T-helper 17 cell (primary cell): ENCODE measurements at places on chromosomes 12 and 14. TPM values are rescaled to one million over a fixed set of nuclear protein-coding genes. Genes with fewer than 3 reads are reported as not detected.

NIN gene
- 71.6 TPM for total RNA-seq

EGLN3 gene
- total RNA-seq = 16.9 TPM

ARL1 gene
- total RNA-seq = 22.5 TPM

POLE gene
- 54.7 TPM for total RNA-seq

CABP1 gene
- not detected for total RNA-seq

FAM90A1 gene
- not detected for total RNA-seq

PLBD1 gene
- 5.1 TPM for total RNA-seq

DNA sequence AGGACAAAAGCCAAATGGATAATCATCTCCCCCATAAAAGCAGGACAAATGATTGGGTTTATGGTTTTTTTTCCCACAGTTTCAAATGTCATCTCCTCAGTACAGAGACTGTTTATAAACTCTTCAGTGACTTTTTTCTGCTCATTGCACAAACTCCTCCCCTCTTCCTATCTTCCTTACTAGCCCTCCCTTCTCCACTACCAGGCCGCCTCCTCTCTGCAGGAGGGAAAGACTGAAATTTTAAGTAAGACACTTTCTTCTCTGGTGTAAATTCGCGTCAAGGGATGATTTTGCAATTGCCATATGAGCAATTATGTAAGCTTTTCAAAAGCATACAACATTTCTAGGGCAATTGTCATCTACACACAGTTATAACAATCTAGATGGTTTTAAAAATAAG, 37.0 kb downstream of the BTG1 start:
- peak overlapping the region; percentile 87 for H3K27ac ChIP-seq
- DNase-seq = no peak

DNA sequence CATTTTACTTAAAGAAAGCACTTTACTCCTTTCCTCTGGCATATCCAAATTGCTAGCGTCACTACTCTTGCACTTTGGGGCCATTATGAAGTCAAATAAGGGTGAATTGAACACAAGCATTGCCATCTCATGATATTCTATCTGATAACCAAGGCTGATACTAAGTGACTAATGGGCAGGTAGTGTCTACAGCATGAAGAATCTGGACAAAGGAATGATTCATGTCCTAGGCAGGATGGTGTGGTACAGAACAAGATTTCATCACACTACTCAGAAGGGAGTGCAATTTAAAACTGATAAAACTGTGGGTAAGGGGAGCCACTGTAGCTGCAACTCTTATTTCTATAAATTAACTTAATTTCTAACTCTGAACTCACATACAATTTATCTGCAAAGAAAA, 7.7 kb upstream of the SLC6A15 start:
- no peak overlapping the region for H3K27ac ChIP-seq
- no peak for DNase-seq
- no peak overlapping the region for H3K4me3 ChIP-seq
- no peaks in the 10 kb centered on the region for H3K4me1 ChIP-seq

DNA sequence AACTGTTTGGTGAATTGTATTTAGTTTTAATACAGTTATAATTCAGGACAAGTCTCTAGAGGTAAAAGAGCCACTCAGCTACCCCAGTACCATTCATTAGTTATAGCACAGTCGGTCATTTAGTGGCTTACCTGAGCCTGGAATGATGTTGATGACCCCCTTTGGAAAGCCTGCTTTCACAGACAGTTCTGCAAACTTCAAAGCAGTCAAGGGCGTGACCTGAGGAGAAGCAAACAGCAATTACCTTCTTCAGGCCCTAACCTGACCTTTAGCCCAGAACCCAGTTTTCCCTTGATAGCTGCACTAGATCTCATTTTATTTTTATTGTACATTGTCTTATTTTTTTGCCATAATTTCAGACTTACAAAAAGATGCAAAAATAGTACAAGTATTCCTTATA, 43.8 kb downstream of the ALDH1L2 start:
- H3K4me1 ChIP-seq = peaks cover 8% of the 10 kb centered on the region
- H3K27me3 ChIP-seq = no peaks in the 10 kb centered on the region
- no peak overlapping the region for H3K27ac ChIP-seq

- H3K27me3 ChIP-seq = peaks cover 7% of the 10 kb centered on the region
- H3K27ac ChIP-seq = no peak overlapping the region
- no peaks in the 10 kb centered on the region for H3K4me1 ChIP-seq
- DNase-seq = no peak
Measured at GRCh38 chr12:116343331-116343884, 65.9 kb upstream of the MED13L start.

DNA sequence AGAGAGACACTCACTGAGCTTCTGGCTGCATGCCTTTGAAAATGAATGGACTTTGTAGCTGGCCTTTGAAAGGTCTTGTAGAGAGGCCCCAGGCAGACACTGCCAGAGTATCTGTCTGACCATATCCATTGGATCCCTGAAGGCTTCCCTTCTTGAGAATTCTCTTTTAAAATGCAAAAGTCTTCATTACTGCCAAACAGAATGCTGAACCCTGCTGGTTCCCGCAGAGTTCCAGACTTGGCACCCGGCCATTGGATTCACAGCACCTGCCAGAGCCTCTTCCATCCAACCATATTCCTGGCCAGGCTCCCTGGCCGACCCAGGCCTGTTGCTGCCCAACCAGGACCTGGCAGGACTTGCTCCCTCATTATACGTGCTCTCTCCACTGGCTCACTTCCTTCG, 182.5 kb downstream of the GXYLT1 start:
- no peak for DNase-seq
- H3K27ac ChIP-seq = no peak overlapping the region
- H3K27me3 ChIP-seq = peaks cover 10% of the 10 kb centered on the region

GRCh38 chr14:31895646-31896045, 181.5 kb upstream of the ARHGAP5 start:
- no peak overlapping the region for H3K4me3 ChIP-seq
- H3K36me3 ChIP-seq = peaks cover 3% of the 10 kb centered on the region

DNA sequence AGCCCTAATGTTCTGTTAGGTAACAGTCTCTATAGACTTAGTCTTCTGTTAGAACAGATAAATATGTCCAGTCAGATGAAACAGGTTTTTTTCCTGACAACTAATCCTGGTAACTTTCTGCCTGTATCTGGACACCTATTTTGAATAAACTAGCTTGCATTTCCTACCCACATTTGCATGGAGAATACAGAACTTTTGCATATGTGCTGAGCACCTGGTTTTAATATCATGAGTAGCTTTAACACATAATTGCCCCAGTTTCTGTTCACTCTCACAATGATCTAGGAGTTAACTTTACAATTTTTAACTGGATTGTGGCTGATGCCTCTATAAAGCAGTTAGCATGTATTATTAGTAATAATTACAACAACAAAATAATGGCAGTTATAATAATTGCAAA, 111.7 kb downstream of the KTN1 start:
- no peaks in the 10 kb centered on the region for H3K4me1 ChIP-seq
- H3K27ac ChIP-seq = no peak overlapping the region
- no peak overlapping the region for H3K4me3 ChIP-seq
- H3K27me3 ChIP-seq = no peaks in the 10 kb centered on the region

- no peaks in the 10 kb centered on the region for H3K36me3 ChIP-seq
- H3K4me3 ChIP-seq = no peak overlapping the region
- no peaks in the 10 kb centered on the region for H3K4me1 ChIP-seq
- no peak overlapping the region for H3K27ac ChIP-seq
Measured at GRCh38 chr12:20245491-20245890, 122.8 kb upstream of the PDE3A start.

DNA sequence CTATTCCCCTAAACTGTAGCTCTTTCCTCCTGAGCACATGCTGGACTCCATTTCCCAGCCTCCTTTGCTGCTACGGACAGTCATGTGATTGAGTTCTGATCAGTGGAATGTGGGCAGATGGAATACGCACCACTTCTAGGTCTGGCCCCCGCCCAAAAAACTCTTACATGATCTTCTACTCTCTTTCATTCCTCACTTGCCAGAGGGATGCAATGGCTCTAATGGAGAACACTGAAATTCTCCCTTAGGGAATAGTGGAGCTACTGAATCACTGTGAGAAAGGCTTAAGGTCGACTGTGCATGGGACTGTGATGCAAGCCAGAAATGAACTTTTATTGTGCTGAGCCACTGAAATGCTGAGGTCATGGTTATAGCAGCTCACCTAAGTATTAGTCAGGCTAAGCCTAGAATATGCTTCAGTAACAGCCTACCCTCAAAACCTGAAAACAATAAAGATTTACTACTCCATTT, 13.0 kb upstream of the TMED2 start:
- no peak for DNase-seq
- no peak overlapping the region for H3K27ac ChIP-seq
- H3K4me3 ChIP-seq = no peak overlapping the region

GRCh38 chr12:28032811-28033537, 60.4 kb upstream of the PTHLH start:
- no peak overlapping the region for H3K27ac ChIP-seq
- peaks cover 7% of the 10 kb centered on the region for H3K27me3 ChIP-seq
- no peaks in the 10 kb centered on the region for H3K36me3 ChIP-seq
- no peak for DNase-seq
- H3K4me3 ChIP-seq = no peak overlapping the region

- H3K4me3 ChIP-seq = no peak overlapping the region
- H3K36me3 ChIP-seq = peaks cover 3% of the 10 kb centered on the region
- H3K27me3 ChIP-seq = no peaks in the 10 kb centered on the region
Measured at GRCh38 chr12:10364815-10365622, 24.8 kb downstream of the KLRK1 start.

GRCh38 chr12:77600468-77600843, 230.2 kb upstream of the NAV3 start:
- H3K4me3 ChIP-seq = no peak overlapping the region
- H3K27me3 ChIP-seq = no peaks in the 10 kb centered on the region
- H3K27ac ChIP-seq = no peak overlapping the region
- DNase-seq = no peak
- H3K36me3 ChIP-seq = no peaks in the 10 kb centered on the region

DNA sequence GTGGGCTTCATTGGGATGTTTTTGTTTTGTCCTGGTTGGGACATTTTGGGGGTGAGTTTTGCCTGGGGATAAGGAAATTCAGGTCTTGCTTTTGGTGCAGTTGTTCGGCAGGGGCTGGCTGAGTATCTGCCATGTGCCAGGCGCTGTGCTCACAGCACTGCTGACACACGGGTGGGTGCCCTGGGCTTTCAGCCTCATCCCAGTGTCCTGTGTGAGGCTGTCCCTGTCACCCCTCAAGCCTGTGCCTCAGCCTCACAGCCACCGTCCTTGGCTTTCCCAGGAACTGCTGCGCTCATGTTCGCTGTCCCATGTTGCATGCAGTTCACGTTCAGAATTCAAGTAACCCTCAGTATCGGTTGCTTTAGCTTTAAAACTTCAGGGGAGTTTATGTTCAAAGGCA, 24.9 kb downstream of the XRCC3 start:
- H3K4me1 ChIP-seq = peaks cover 7% of the 10 kb centered on the region
- H3K27ac ChIP-seq = no peak overlapping the region
- DNase-seq = no peak
- no peaks in the 10 kb centered on the region for H3K27me3 ChIP-seq
- H3K36me3 ChIP-seq = peaks cover 5% of the 10 kb centered on the region

- H3K27me3 ChIP-seq = no peaks in the 10 kb centered on the region
- DNase-seq = no peak
- H3K4me1 ChIP-seq = peaks cover 3% of the 10 kb centered on the region
Measured at GRCh38 chr14:60931218-60931617, 49.7 kb downstream of the TRMT5 start.

DNA sequence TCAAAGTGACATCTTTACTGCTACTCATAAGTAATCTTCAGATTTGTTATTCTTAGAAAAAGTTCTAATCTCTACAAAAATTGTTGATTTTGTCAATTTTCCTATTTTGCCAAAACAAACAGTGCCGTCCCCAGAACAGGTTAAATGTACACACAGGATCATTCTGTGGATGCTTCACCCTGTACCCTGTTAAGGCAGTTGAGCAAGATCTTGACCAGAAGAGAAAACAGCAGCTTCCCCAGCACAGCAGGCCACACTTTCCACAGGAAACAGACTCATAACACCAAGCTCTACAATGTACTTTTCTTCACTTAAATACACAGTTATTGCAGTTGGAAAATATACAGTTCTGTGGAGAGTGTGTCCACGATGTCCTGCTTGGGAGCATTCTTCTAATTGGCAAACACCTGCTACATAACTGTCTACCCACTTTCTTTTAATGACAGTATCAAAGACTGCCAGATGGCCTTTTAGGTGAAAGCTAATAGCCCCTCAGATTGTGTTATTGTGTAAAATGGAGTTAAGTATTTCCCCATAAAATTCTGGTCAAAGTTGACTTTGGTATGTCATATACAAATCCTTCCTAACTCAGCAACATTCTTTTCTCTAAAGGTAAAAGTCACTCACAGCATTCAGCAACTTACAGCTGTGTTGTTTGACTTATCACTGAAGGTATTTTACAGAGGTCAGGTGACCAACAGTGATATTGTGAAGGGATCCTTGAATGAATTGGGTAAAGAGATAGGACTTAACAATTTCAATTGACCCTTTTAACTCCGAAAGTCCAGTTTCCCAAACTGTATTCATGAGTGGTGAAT, 77.0 kb downstream of the SEC23A start:
- peaks cover 2% of the 10 kb centered on the region for H3K36me3 ChIP-seq
- no peaks in the 10 kb centered on the region for H3K4me1 ChIP-seq
- H3K27ac ChIP-seq = no peak overlapping the region
- H3K4me3 ChIP-seq = no peak overlapping the region
- DNase-seq = no peak
- no peaks in the 10 kb centered on the region for H3K27me3 ChIP-seq

DNA sequence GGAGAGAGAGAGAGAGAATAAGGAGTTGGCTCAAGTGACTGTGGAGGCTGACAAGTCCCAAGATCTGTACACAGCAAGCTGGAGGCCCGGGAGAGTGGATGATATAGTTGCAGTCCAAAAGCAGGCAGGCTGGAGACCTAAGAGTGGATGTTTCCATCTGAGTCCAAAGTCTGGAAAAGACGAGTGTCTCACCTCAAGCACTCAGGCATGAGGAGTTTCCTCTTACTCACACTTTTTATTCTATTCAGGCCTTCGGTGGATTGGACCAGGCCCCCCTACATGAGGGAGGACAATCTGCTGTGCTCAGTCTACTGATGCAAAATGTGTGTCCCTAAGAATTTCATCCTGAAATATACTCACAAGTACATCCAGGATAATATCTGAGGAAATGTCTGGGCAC, 484.6 kb downstream of the VRK1 start:
- H3K4me3 ChIP-seq = no peak overlapping the region
- peaks cover 15% of the 10 kb centered on the region for H3K4me1 ChIP-seq
- no peak for DNase-seq
- H3K27me3 ChIP-seq = peaks cover 19% of the 10 kb centered on the region

GRCh38 chr12:45468751-45469615, 253.1 kb downstream of the ANO6 start:
- H3K36me3 ChIP-seq = peaks cover 3% of the 10 kb centered on the region
- DNase-seq = no peak

- no peaks in the 10 kb centered on the region for H3K36me3 ChIP-seq
- H3K4me1 ChIP-seq = peaks cover 28% of the 10 kb centered on the region
- no peaks in the 10 kb centered on the region for H3K27me3 ChIP-seq
- no peak overlapping the region for H3K4me3 ChIP-seq
- peak overlapping the region; percentile 27 for H3K27ac ChIP-seq
Measured at GRCh38 chr12:607541-608001, 55.7 kb downstream of the NINJ2 start.
